ENCODE measurements at places on chromosomes 4 and X.

GRCh38 chr4:40672528-40673522, 43.2 kb upstream of the RBM47 start:
- DNase-seq: peak; percentile 82

DNA sequence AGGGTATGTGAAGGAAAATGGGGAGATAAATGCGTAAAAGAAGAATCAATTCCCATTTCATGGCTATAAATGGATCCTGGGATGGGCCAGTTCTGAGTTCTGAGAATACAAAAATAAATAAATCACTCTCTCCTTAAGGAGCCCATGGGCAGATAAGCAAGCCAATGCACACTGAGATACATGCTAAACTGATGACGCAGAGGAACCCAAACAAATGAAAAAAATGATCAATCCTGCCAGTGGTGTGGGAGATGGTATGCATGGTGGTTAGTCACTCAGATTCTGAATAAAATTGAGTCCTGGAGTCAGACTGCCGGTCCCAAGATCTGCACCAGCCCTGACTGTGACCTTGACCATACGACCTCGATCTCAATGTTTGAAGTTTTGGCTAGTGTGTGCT, 59.7 kb downstream of the NEIL3 start:
- DNase-seq: no peak

DNA sequence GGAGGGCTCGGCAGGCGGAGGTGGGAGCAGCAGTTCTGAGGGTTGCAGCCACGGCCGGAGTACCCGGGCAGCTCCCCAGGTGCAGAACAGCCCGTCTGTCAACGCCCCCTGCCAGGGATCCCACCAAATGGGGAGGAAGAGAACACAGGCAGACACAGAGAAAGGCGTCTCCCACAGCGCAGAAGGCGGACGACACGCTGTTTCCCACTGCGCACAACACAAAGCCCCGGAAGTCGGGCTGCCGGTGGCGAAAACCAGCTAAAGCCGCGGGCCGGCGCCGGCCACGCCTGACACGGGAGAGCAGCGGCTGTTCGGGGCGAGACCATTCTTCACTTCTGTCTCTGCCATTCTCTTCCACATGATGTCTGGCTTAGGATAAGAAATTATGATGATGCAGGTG, 31.6 kb downstream of the CTBP1 start:
- no peak for DNase-seq

DNA sequence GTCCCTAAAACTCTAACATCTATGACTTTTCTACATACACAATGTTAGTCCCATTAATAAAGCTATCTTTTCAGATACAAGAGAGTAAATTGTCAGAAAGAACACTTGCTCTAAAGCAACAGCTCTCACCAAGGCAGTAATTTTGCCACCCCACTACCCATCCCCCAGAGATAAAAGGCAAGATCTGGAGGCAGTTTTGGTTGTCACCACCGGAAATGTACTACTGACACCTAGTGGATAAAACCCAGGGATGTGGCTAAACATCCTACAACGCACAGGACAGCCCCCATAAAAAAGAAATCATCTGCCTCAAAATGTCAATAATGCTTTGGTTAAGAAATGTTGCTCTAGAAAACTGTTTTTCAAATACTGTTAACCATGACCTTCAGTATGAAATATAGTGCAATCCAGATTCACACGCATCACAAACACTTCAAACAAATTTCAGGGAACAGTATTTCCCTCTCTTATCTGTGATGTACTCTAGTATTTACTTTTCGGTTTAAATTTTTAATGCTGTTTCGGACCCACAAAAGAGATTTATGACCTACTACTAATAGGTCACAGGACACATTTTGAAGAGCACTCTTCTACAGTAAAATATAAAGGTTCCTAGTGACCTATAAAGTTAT, 5.1 kb downstream of the FBXL5 start:
- DNase-seq: no peak

- DNase-seq: no peak
Observed at GRCh38 chr4:100694467-100694866, 176.6 kb upstream of the EMCN start.

GRCh38 chr4:173265751-173266150, 68.4 kb downstream of the HMGB2 start:
- DNase-seq: no peak

- DNase-seq: no peak
Observed at GRCh38 chrX:19883878-19884277, 3.5 kb downstream of the SH3KBP1 start.

DNA sequence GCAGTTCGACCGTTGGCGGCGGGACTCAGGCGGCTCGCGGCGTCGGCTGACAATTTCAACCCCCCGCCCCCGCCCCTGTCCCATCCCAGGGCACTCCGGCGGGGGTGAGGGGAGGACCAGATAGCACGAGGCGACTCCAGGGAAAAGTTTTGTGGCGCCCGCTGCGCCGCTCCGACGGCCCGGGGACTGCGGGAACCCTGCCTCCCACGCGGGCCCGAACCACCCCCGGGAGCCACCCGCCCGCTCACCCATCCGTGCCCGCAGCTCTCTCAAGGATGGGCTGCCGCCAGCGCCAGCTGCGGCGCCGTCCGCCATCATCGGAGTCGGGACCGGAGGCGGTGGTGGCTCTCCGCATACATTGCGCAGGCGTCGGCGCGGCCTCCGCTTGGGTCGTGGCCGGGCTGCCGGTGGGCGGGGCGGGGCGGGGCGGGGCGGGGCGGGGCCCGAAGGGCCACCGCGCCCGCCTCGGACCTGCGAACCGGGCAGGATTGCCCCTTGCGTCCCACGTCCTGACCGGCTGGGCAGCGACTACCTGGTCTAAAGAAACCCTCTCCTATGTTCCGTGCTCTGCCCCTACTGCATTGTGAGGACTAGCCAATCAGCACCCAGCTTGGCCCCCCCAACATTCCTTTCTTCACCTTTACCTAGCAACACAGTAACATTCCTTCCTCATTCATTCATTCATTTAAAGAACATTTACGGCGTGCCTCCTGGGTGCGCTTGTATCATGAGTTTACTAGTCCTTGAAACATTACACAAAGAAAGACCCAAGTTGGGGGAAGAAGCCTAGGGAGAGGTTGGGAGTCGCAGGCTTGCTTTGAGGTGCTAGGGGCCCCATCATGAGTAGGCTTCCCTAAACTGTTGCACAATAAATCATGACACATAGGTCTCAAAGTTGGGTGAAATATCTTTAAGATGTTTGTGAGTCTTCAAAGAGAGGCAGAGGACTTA, at the start of gene MAP7D3:
TSS of gene MAP7D3 (minus strand) at position 360 of the 951 bp plus-strand sequence. CDS start at position 318, 42 bp downstream.
- no peak for DNase-seq

DNA sequence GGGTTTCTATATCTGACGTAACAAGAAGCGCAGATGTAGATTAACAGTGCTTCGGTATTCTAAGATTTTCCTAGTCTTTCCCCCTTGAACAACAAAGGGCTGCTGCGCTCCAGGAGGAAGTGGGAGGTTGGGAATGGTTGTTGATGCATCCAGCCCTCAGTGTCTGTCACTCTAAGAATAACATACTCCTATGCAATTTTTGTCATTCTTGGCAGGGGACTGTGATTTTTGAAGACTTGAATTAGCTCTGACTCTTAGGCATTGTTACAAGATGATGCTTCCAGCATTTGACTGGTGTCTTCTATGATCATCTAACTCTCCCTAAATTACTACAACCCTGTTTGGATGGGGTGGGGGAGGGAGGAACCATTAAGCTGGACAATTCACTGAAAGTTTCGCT, 394.2 kb downstream of the ARHGAP24 start:
- DNase-seq: no peak

GRCh38 chrX:7143076-7143475, 4.4 kb upstream of the STS start:
- no peak for DNase-seq

DNA sequence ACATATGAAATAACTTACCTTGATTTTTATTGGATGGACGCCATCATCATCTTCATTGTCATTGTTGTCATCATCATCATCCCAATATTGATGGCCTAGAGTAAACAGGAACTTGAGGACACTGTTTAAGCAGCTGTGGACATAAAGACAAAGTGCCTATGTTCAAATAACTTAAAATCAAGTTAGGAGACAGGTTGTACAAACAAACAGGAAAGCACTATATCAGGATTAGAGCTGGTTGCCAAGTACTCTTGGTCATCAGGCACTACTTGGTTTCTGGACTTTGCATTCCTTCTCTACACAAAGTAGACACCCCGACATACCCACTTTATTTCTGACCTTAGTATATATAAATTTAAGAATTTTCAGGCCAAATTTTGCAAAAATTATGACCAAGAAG, 608.6 kb downstream of the KLHL13 start:
- DNase-seq: no peak

GRCh38 chr4:23613782-23614181, 276.1 kb downstream of the PPARGC1A start:
- no peak for DNase-seq

GRCh38 chr4:123838474-123838873, 441.9 kb downstream of the SPRY1 start:
- DNase-seq: no peak

DNA sequence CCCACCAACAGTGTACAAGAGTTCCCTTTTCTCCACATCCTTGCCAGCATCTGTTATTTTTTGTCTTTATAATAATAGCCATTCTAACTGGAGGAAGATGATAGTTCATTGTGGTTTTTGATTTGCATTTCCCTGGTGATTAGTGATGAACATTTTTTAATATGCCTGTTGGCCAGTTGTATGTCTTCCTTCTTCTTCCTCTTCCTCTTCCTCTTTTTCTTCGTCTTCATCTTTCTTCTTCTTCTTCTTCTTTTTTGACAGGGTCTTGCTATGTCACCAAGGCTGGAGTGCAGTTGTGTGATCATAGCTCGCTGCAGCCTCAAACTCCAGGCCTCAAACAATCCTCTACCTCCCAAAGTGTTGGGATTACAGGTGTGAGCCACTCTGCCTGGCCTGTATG, 87.4 kb downstream of the CCDC160 start:
- no peak for DNase-seq

DNA sequence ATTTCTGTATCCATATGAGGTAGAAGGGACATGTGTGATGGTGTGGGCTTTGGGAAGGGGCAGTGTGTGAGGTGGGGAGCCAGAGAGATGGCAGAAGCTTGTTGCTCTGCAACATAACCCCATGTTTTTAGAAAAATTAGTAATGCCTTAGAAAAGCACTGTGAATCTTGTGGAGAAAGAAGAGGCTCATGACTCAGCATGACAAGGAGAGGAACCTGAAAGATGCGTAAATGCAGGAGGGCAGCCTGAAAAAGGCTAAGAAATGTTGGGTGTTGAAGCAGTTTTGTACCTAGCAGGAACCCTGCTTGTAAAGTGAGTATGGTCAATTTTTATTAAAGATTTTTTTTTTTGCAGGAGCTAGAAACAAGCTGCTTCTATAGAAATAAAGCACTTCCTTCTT, 59.8 kb downstream of the ARSJ start:
- no peak for DNase-seq

DNA sequence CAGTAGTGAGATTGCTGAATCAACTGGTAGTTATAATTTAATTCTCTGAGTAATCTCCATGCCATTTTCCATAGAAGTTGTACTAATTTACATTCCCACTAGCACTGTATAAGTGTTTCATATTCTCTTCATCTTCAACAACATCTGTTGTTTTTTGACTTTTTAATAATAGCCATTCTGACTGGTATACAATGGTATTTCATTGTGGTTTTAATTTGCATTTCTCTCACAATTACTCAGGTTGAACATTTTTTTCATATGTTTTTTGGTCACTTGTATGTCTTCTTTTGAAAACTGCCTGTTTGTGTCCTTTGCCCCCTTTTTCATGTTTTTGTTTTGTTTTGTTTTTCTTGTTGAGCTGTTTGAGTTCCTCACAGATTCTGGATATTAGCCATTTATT, 880.2 kb downstream of the RAPGEF2 start:
- no peak for DNase-seq

DNA sequence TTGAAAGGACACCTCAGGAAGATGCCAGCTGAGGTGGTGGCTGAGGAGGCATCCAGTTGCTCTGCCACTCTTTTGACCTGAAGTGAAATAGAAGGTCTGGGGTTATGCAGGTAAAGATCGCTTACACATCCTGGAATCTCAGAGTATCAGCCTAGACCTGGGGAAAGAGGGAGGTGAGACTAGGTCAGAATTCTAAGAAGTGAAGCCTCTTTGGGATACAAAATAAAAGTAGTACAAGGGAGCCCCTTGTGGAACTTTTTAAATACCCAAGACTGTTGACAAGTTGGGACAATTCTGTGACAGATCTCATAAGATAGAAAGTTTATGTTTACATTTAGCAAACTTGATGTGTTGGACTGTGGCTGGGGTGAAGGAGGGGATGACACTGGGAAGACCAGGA, 263.1 kb downstream of the SPRY1 start:
- DNase-seq: no peak

- DNase-seq: peak; percentile 35
Observed at GRCh38 chr4:5524446-5525299, 183.7 kb downstream of the EVC2 start.

GRCh38 chrX:20454117-20454516, 187.4 kb upstream of the RPS6KA3 start:
- DNase-seq: no peak

DNA sequence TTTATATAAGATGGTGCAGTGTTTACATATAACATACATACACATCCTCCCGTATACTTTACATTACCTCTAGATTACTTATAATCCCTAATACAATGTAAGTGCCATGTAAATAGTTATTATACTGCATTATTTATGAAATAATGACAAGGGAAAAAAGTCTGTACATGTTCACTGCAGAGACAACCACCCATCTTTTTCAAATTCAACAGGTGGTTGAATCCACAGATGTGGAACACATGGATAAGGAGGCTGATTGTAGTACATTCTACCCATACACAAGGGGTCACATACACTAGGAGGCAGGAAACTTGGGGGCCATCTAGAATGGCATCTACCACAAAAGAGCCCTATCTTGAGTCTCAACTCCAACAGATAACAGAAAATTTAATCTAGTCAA, 3.4 kb upstream of the IDS start:
- DNase-seq: no peak

GRCh38 chrX:136954930-136955329, 74.4 kb upstream of the RBMX start:
- DNase-seq: peak; percentile 1

DNA sequence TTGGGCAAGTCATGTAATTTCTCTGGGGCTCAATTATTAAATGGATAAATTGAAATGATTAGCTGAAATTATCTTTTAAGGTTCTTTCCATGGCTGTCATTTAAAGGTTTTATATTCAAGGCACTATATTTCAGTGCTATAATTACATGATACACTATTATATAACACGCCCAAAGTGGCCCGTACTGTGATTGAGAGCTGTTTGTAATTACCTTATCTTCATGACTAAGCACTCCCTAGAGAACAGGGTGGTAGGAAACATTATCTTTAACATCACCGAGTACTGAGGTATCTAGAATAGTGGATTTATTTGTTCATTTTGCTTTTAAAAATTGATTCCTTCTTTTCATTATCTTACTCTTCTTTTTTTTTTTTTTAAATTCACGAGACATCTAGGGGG, 79.0 kb downstream of the DIAPH2 start:
- DNase-seq: no peak

DNA sequence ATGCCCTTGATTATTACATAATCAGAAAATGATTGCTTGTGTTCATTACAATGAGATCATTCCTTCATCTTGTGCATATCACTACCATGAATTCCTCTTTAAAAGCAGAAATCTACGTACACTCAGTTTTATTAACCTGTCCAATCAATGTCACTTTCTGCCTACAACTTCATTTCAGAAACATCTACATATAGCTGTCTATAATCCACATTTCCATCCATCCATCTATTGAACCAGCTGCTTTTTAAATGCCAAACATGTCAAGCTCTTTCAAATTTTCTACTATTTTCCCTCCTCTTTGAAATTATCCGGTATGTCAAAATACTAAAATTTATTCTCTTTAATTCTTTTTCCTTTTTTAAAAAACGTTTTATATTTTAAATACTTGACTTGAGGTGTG, 462.0 kb downstream of the GABRG1 start:
- no peak for DNase-seq
